Stimulated activated naive CD4-positive, alpha-beta T cell treated with Interleukin-2 at 50 U/mL for 16 hours (primary cell): ENCODE measurements at places on chromosomes 7 and 10.
A peak's percentile ranks its signal among the peaks of the same experiment; 100 is the strongest.

DNA sequence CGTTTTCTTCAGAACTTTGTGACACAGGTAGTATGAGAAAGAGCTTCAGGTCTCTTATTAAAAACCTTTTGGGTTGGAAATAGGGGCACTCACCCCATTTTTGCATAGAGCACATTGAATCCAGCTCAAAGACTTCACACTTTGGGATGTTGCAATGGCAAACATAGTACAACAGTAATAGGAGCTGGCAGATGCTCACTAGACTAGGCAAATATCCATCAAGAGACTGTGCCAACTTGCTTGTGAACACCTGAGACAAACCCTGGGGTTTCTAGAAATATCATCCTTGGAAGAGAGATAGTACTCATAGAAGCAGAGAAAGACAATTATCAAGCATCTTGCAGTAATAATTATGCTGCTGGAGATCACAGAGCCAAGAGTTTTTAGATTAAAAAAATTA is 280.0 kb downstream of the CACNA2D1 start:
- no peak for DNase-seq

DNA sequence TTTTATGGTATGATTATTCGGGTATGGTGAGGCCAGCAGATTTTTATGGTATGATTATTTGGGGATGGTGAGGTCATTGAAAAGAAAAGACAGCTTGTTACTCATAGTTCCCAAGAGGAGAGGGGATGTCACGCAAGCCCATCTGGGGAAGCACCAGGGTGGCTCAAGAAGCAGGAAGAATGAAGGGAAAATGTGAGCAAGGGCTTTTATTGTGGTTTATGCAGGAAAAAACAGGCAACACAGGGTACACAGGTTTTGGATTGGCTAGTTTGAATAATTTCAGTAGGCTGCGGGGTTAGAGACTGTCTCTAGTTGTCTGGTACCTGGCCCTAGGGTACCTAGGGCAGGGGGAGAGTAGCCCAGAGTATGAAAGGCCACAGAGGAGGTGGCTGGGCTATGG is 26.8 kb upstream of the DGKI start:
- DNase-seq, result peak; percentile 12

GRCh38 chr10:131803860-131804425 is 96.9 kb upstream of the PPP2R2D start:
- DNase-seq, result no peak

- no peak for DNase-seq
These were observed 5.4 kb upstream of the INPP5A start for GRCh38 chr10:132532179-132532578.

DNA sequence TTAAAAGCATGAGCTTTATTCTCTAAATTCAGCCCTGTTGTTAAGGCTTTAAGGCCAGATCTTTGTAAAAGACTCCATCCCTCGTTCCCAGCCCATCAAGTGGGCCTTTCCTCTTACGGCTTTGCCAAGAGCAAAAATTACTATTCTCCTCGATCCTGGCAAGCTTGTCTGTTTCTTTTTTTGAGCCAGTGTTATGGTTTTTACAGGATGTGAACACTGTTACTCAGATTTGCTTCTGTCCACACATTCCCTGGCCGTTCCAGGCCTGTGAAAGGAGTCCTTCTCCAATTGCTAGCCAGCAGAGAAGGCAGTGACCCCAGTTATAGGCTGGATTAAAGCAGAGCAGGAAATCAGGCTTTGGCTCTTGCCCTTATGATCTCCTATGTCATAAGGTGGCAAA is 47.0 kb upstream of the EPC1 start:
- no peak for DNase-seq

DNA sequence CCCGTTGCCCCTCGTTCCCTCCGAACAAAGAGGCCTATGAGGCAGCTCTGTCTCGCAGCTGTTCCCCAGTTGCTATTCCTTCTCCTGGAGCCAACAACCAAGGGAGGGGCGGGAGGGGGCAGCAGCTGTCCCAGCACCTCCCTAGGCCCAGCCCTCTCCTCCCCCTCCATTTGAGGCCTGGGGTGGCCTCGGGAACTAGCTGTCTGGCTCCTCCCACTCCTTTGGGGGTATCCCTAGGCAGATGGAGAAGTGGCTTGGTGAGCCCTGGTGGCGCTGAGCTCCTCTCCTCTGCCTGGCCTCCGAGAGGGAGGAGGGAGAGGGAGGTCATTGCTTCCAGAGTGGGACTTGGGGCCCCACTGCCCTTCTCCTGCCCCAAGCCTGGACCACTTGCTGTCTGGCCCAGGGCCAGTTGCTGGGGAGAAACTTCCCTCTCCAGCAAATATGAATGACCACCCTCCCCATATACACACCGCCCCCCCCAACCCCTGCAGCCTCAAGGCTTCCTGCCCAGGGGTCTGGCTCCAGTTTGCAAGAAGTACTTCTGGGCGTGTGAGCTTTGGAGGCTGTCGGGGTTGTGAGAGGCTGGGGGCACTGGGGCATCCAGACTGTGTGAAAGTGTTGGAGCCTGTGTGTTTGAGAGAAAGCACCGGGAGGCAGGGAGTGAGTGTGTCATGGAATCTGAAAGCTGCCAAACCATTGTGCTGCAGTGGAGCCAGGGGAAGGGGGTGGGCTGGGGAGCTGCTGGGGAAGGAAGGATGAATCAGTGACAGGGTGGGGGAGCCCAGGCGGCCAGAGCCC is 3.1 kb downstream of the FLNC start:
- DNase-seq, result no peak

DNA sequence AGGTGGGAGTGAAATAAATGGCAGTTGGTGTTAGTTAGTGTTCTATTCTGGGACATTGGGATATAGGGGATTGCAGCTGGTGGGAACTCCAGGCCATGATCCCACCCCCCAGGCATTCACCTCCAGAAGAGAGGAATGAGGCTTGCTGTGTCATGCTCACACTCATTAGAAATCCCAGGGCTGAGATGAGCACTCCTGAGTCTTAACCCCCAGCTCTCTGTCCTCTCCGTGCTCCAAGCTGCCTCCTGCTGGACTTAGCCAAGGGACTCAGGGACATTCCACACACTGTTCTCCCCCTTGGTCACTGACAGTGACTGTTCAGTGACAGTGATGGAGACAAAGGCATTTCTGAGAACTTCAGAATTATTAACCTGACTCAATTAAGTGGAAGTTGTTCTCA is 21.5 kb downstream of the CYP26A1 start:
- DNase-seq, result no peak

DNA sequence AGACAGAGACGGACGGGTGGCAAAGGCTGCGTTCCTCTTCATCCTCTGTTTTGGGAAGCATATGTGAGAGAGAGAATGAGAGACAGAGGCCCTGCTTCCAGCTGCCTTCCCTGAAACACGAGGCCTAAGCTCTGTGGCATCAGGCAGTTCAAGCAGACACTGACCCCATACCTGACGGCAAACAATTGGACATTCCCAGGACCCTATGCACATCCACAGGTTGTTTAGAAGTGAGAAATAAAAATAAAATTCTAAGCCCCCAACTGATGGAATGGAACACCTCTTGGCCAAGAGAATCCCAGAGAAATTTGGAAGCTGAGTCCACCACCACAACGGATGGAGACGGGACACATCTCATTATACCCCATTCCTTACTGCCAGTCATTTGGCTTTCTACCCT is 105.3 kb downstream of the CPXM2 start:
- DNase-seq, result no peak

GRCh38 chr10:49552277-49552676 is 13.4 kb upstream of the ERCC6 start:
- DNase-seq, result no peak

DNA sequence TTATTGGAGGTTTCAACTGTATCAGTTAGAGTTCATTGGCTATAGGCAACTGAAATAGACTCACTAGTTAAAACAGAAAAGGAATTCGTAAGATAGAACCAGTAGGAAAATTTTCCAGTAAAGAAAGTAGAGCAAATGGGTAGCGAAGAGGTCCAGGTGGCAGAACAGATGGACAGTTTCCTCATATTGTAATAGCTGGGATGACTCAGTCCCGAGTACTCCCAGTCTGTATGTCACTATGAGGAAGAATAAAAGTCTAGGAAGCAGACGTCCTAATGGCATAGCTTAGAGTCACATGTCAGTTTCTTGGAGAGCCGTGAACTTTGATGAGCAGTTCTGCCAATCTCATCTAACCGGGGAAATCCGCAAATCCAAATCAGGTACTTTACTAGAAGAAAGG is 95.3 kb downstream of the RNF32 start:
- DNase-seq, result no peak

DNA sequence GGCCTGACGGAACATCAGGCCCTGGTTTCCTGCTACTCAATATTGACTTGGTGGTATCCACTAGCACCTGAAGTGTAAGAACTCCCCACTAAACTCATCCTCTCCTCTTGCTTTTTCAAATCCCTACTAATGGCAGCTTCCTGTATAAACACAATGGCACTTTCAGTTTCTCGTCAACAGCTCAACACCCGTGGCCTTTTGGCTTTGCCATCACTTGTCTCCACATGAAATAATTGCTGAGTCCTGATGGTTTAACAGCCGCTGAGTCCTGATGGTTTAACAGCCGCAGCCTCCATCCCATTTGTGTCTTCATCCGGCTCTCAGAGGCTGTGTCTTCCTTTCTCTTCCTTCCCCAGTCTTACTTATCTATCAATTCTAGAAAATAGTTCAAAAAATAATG is 261.4 kb upstream of the PITRM1 start:
- DNase-seq, result no peak

GRCh38 chr10:115136616-115137015 is 43.5 kb downstream of the ATRNL1 start:
- DNase-seq, result no peak

- DNase-seq, result no peak
These were observed 32.8 kb downstream of the IL15RA start for GRCh38 chr10:5944389-5945189.

GRCh38 chr7:129188372-129188891 is at the start of gene SMO:
Gene SMO (plus strand): TSS chr7:129188633. CDS start chr7:129189152, 519 bp downstream.
- DNase-seq, result no peak

GRCh38 chr10:70528741-70529362 is 50.3 kb downstream of the PALD1 start:
- DNase-seq, result no peak

- DNase-seq, result peak; percentile 31
These were observed 5.1 kb upstream of the MYL7 start for GRCh38 chr7:44145969-44146911.

- DNase-seq, result no peak
These were observed at the start of gene RARRES2 for GRCh38 chr7:150341263-150342120. Gene RARRES2 (minus strand): TSS chr7:150341629. CDS start chr7:150340609, 1,020 bp downstream.
